ENCODE measurements at places on chromosomes 11 and 22.

GRCh38 chr11:44570411-44571155 lies 5.1 kb downstream of the CD82 start:
- peak; percentile 43 for DNase-seq

DNA sequence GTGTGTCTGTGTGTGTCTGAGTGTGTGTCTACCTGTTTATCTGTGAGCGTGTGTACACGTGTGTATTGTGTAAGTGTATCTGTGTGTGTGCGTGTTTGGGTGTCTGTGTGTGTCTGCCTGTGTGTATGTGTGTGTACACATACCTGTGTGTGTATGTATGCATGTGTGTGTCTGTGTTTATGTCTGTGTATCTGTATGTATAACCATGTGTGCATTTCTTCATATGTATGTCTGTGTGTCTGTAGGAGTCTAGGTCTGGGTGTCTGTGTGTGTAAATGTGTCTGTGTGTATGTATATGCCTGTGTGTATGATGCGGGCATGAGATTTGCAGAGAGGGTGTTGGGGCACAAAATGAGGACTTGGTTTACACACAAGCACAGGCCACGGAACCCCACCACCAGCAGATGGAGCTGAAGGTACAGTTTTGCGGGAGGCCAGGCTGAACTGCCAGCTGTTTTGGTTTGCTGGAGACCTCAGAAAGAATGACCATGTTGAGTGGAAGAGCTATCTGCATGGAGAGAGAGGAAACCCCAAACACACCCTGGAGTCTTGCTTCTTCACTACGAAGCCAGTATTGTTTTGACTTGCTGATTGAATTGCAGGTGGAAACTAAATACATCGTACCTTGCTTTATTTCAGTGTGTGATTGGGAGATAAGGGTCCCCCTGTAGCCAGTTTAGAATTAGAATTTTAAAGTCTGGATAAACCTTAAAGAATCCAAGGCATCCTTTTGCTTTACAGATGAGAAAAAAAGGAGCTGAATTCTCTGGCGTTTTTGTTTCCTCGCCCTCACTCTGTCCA lies 497.2 kb downstream of the NTM start:
- DNase-seq: peak; percentile 19

GRCh38 chr22:29382580-29383302 lies 5.6 kb downstream of the AP1B1 start:
- no peak for DNase-seq

GRCh38 chr11:84212468-84213390 lies 926.6 kb upstream of the CCDC90B start:
- no peak for DNase-seq

GRCh38 chr11:7490535-7490934 lies 5.2 kb downstream of the OLFML1 start:
- DNase-seq: no peak

- no peak for DNase-seq
Measured at GRCh38 chr22:25540908-25541660, 23.4 kb upstream of the GRK3 start.

DNA sequence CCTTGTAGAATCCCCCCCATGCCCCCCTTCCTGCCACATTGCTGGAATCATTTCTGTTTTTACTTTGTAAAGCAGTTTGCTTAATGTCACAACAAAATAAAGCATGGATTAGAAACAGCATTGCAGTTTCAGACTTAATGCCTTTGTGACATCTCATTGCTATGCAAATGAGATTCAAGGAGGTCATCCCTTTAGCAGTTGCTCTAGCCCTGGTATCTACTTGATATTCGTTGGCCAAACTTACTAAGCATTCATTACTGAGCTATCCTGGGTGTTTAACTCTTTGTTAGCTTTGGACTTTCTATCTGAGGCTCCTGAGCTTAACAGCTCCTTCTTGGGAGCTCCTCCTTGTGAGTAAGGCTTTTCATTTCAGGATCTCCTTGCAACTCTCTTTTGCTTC lies 16.3 kb downstream of the FAT3 start:
- DNase-seq: no peak

- DNase-seq: no peak
Measured at GRCh38 chr22:50432131-50432876, 42.5 kb downstream of the SBF1 start.

- no peak for DNase-seq
Measured at GRCh38 chr11:121508449-121508848, 55.7 kb upstream of the SORL1-AS1 start.

GRCh38 chr11:33445761-33446161 lies 188.6 kb downstream of the HIPK3 start:
- no peak for DNase-seq

DNA sequence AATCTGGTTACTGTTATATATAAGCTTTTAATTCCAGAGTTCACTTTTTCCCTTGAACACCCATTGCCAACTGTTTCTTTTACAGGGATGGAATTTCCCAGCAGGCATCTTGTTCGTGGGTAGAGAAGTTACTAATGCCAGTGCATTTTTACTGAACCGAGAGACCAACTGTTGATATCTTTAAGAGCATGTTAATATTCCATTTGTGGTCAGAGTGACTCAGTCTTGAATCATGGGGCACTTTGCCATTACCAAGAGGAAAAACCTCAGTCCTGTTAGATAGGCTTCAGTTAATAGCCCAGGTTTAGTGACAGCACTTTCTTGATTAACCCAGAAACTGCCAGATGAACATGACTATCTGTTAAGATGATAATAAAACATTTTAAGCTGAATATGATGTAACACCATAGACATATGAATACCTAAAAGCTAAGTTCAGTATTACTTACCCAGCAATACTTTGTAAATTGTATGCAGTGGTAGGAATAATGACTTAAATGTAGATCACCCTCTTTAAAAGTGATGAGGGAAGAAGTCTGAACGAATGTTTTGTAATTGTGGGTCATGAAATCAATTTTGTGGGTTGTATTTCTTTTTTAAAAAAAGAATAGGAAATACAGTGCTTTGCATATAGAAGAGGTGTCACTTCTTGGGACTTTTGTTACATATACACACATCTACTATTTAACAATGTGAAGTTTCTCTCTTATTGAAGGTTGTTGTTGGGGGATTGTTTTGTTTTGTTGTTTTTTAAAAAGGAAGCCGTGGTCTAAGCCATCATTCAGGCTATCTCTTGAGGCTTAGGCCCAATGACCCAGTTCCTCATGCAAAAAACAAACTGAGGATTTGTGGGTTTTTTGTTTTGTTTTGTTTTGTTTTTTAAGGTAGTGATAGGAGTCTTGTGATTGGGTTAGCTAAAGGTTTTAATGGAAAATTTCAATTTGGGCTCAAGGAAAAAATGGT lies 79.2 kb upstream of the GRIK4 start:
- no peak for DNase-seq

DNA sequence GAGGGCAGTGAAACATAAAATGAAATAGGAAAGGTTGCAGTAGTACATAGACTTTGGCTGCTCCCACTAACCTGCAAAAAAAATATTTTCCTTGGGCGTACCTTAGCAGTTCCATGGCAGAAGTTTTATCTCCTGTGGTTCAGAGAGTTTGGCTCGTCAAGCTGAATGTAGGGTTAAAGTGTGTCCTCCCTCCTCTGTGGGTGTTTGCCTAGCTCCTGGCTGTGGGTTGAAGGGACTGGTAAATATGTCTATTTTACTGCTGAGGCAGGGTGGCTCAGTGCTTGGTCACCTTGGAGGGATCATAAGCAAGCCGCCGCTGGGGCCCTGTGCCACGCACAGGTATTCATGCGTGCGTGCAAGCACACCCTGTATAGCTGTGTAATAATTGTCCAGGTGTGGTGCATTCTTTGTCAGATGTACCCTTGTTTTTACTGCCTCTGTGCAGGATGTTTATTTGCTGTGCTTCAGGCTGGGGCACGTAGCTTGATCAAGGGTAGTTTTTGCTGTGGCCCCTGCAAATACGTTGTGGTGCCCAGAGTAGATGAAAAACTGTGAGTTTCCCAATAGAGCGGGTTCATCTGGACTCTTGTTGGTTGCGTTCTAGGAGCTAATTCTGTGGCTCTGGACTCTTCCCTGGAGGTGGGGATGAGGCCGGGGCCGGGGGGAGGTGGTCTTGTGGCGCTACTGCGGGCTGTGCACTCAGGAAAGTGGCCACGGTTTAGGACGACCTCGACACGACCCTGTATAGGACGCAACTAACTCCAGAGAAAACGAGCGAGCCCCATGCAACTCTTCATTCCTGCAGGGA lies 732 bp upstream of the SORL1 start:
- DNase-seq: peak; percentile 52

DNA sequence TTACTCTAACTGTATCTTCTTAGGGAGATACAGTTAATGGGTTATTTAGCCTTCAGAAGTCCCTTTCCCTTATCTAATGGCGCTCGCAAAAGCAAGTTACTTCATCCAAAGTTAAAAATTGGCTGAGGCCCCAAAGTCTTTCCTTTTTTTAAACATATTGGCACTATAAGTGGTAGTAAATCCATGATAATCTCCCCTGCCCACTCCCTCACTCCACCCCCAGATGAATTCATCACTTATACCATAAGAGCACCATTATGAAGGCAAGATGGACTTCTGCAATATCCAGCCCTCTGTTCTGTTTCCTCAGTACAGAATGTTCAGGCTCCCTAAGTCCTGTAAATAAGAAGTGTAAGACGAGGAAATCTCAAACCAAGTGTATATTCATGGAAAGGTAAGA lies 37.7 kb downstream of the CHKA start:
- DNase-seq: no peak

- no peak for DNase-seq
Measured at GRCh38 chr11:113137713-113138529, 176.5 kb upstream of the TTC12 start.

DNA sequence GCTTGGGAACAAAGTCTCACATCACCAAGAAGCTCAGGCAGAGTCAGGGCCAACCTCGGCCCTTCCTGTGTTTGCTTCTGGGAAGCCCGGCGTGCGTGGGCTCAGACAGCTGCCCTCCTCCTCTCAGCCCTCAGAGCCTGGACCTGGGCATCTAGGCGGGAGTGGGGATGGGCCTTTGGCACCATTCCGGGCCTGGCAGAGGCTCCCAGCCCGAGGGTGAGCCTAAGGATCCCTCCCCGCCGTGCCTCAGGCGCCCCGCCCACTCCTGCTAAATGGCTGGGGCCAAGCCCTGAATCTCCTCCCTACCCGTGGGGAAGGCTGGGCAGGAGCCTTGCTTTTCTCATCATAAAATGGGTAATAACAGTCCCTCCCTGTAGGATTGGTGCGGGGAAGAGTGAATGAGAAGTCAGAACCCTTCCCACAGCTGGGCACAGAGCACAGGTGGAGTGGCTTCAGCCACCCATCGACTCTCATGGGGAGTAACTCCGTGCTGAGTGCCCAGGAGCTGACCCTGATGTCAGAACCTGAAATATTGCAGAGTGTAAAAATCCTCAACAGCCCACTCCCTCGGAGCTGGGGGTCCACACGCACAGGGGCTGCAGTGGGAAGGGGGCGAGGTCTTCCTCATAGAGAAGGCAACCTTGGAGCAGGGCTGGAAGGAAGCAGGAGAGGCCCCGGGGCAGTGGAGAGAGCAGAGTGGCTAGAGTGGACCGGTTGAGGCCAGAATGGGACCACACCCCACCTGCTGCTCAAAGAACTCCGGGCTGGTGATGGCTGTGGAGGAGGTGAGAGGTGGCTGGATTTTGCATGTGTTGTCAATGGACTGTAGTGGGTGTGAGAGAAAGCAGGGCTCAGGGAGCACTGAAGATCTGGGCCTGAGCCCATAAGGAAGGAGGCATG lies 18.8 kb upstream of the CDKN1C start:
- no peak for DNase-seq

- DNase-seq: no peak
Measured at GRCh38 chr11:57263351-57263750, 26.3 kb upstream of the APLNR start.

GRCh38 chr11:93740031-93740729 lies 1.1 kb downstream of the TAF1D start:
- peak; percentile 6 for DNase-seq

DNA sequence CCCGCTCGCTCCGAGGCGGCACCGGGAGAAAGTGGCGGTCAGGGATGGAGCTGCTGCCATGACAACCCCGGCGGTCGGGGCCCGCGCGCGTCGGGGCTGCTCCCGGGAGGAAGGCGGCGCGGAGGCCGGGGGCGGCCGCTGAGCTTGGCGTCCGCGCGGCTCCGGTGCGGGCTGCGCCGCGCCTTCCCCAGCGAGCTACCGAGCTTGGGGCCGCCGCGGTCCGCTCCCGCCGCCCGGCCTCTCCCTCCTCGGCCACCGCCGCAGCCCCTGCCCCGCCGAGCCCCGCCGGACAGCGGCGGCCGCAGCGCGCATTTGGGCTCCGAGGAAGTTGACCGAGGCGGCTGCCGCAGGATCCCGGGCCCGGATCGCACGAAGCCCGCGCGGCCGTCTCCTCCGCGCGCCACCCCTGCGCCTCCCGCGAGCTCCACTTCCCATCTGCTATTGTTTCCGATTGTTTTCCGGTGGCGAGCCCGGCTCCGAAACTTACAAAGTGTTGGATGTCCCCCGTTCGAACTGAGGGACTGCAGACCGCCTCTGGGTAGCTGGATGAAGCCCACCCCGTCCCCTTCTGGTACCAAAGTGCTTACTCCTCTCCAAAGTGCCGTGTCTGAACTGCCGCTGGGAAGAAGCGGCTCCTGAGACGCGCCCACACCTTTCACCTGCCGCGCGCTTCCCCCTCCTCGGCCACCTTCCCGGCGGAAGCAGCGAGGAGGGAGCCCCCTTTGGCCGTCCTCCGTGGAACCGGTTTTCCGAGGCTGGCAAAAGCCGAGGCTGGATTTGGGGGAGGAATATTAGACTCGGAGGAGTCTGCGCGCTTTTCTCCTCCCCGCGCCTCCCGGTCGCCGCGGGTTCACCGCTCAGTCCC lies 540.3 kb downstream of the NTM start:
- no peak for DNase-seq
